ENCODE measurements at places on chromosomes 4 and X.
A peak's percentile ranks its signal among the peaks of the same experiment; 100 is the strongest.

DNA sequence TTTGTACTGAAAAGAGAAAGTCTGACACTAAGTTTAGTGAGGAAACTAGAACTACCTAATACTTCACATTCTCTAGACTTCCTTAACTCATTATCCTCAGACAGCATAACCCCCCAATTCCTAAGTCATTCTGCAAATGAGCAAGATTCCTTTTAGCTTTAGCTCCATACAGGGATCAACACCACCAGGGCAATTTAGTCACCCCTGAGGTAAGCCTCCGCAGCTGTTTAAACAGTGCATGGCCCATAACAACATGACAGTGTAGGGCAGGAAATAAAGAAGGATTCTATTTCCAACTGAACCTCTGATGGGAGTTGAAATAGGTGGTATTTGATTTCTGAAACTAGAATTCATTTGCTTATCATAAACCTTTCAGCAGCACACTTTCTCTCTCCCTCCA lies 112.8 kb upstream of the DKK2 start:
- no peak for DNase-seq

- no peak for DNase-seq
Observed at GRCh38 chrX:38279188-38279587, 48.1 kb downstream of the RPGR start.

- no peak for DNase-seq
Observed at GRCh38 chr4:30456716-30457115, 263.5 kb upstream of the PCDH7 start.

DNA sequence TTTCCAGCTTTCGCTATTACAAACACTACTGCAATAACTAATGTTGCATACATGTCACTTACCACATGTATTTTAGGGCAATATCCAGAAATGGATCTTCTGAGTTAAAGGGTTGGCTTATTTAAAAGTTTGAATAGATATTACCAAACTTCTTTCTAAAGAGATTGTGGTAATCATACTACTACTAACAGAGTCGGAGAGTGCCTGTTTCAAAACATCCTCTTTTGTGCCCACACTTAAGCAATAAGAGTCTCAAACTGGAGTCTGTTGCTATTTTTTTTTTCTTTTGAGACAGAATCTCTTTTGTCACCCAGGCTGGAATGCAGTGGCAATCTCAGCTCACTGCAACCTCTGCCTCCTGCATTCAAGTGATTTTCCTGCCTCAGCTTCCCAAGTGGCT lies 35.8 kb downstream of the FGFBP1 start:
- no peak for DNase-seq

- no peak for DNase-seq
Observed at GRCh38 chrX:66163849-66164411, at the start of gene HEPH. Gene HEPH, plus strand, starts transcription at chrX:66164247. Its CDS starts 6,324 bp downstream, at chrX:66170571.

DNA sequence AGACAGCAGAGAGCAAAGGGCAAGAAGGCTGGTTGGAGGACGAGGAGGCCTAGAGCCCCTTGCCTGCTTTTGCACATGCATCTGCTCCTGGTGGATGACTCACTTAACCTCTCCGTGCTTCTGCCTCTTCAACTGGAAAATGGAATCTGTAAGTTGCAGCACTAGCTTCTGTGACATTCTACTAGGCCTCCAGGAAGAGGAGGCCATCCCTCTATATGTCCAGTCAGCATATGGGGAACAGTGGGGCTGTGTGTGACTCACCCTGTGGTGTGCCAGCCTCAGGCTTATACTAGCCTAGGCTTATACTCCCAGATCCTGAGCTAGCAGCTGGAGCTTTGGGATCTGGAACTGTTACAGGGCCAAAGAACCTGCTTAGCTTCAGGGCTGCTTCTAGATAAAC lies 36.0 kb downstream of the RTL9 start:
- no peak for DNase-seq

- peak; percentile 85 for DNase-seq
Observed at GRCh38 chr4:184649026-184649970, at the start of the genes CASP3 and PRIMPOL. Gene CASP3, minus strand, starts transcription at chr4:184649447. Its CDS starts 10,994 bp downstream, at chr4:184638453. Gene PRIMPOL, plus strand, starts transcription at chr4:184649738. Its CDS starts 7,403 bp downstream, at chr4:184657141.

- DNase-seq: no peak
Observed at GRCh38 chr4:6939761-6940743, 30.4 kb downstream of the TBC1D14 start.

- DNase-seq: no peak
Observed at GRCh38 chr4:10075158-10075863, 41.3 kb downstream of the WDR1 start.

GRCh38 chrX:151359931-151360871 lies 36.8 kb upstream of the VMA21 start:
- no peak for DNase-seq

GRCh38 chrX:110222497-110223257 lies 95.2 kb downstream of the AMMECR1 start:
- DNase-seq: no peak

DNA sequence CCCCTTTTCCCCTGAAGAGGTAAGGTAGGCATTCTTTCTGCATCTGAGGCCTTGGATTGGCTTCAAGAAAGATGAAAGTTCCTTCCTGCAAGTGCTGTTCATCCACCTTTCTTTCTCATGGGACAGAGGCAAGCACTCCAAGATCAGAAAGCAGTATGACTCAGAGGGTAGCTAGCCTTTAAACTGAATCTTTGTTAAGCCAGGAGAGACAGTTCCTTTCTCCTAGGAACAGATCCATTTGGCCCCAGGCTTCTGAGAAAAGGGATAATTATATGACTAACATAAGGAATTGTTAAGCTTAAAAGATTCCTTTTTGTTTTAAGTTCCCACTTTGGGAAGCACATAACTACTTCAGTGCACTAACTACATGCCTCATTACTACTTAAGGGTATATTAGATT lies 192.0 kb downstream of the PPP3CA start:
- DNase-seq: no peak

- no peak for DNase-seq
Observed at GRCh38 chr4:183424109-183424744, 20.2 kb upstream of the CDKN2AIP start.

GRCh38 chr4:70110917-70111316 lies 43.1 kb upstream of the PRR27 start:
- no peak for DNase-seq

GRCh38 chr4:57091657-57092162 lies 18.5 kb downstream of the IGFBP7 start:
- DNase-seq: no peak

GRCh38 chr4:23463071-23463470 lies 426.8 kb downstream of the PPARGC1A start:
- DNase-seq: no peak

GRCh38 chr4:3376266-3376665 lies 65.5 kb upstream of the HGFAC start:
- no peak for DNase-seq

DNA sequence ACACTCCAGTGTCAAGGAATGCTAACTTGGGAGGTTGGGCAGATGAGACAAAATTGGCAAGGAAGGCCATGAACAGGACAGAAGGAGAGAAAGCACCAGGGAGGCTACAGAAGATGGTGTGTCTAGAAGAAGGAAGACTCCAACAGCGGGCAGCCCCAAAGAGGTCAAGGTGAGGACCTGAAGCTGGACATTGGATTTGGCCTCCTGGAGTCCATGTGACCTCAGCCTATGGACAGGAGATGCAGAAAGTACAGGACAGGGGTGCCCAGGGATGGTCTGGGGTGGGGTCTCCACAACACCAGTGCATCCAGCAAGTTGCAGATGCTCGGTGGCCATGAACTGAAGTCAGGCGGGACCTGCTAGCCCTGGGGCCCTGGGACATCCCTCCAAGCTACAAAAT lies 86.2 kb downstream of the JAKMIP1 start:
- DNase-seq: no peak

DNA sequence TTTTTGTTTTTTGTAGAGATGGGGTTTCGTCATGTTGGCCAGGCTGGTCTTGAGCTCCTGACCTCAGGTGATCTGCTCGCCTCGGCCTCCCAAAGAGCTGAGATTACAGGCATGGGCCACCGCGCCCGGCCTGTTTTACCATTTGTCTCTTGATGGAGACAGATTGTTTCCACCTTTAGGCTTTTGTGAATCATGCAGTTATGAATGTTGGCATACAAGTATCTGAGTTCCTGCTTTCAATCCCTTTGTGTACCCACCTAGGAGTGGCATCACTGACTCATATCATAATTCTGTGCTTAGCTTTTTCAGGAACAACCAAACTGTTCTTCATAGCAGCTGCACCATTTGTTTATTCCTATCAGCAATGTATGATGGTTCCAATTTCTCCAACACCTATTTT lies 20.2 kb upstream of the MGST2 start:
- DNase-seq: no peak

- no peak for DNase-seq
Observed at GRCh38 chr4:1509366-1509765, 103.1 kb upstream of the NKX1-1 start.

- DNase-seq: no peak
Observed at GRCh38 chrX:41105005-41105404, 19.8 kb downstream of the USP9X start.

- DNase-seq: no peak
Observed at GRCh38 chrX:41009850-41010846, 75.1 kb upstream of the USP9X start.

DNA sequence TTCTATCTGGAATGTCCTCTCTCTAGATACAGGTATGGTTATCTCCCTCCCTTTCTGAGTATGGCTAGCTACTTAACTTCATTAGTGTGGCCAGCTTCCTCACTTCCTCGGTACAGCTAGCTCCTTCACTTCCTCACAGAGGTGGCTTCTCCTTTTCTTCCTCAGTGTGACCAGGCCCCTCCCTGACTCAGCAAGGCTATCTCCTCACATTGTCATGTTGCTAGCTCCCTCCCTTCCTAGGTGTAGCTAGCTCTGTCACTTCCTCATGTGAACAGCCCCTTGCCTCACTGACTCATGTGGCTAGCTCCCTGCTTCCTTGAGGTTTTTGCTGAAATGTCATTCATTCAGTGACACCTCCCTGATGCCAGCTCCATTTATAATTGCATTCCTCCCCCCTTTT lies 67.3 kb upstream of the DDIT4L start:
- DNase-seq: no peak

- DNase-seq: no peak
Observed at GRCh38 chrX:108167211-108167872, 75.8 kb downstream of the ATG4A start.

DNA sequence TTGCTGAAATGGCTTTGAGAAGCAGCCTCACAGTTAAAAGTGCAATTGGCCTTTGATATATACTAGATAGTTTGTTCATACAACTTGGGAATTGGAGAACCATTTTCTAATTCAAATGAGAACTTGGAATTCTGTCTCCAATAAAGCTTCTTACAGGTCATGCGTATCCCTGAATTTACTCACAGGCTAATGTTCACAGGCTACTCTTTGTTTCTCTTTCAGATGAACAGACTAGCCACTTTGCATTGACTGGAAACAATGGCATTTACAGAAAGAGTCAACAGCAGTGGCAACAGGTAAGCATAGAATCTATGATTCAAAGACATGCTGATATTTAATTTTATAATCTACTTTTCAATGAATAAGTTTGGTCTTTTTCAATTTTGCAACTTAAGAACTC lies 13.5 kb downstream of the AFF1 start:
- peak; percentile 1 for DNase-seq

GRCh38 chr4:74473155-74473811 lies 28.3 kb downstream of the AREG start:
- DNase-seq: no peak

DNA sequence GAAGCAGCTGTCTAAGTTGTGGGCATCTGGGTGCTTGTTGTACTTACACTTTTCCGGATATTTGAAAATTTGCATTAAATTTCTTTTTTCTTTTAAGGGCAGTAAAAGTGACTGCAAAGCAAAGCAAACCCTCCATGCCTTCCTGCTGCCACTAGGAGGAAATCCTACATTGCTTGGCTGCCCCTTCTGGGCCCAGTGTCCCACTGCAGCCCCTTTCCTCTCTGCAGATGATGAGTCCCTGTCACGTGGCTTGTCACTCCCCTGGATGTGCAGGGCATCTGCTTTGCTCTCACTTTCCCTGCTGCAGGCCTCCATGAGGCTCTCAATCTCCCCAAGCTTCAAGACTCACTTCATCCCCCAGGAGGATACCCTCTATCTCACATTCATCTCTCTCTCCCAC lies 12.7 kb downstream of the TSR2 start:
- no peak for DNase-seq

DNA sequence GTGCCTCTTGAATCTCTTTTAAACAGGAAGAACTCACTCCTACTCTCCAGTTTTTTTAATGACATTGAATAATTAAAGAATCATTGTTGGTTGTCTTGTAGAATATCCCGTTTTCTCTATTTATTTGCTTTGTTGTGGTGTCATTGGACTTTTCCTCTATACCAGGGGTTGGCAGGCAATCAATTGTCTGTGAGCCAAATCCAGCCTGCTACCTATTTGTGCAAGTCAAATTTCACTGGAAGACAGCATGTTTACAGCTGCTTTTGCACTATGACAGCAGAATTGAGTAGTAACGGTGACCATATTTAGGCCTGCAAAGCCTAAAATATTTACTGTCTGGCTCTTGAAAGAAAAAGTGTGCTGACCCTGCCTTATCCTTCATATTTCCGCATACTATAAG lies 34.8 kb downstream of the POLA1 start:
- DNase-seq: no peak

DNA sequence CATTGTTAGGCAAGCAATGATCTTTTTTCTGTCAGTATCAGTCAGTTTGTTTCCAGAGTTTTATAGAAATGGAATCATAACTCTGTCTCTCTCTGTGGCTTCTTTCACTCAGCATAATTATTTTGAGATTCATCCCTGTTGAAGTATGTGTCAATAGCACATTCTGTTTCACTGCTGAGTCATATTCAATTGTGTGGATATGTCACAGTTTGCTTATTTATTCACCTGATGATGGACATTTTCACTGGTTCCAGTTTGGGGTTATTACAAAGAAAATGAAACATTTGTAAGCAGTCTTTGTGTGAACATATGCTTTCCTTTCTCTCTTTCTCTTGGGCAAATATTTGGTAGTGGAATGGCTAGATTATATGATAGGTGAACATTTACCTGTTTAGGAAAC lies 10.2 kb upstream of the ZNF718 start:
- DNase-seq: no peak

DNA sequence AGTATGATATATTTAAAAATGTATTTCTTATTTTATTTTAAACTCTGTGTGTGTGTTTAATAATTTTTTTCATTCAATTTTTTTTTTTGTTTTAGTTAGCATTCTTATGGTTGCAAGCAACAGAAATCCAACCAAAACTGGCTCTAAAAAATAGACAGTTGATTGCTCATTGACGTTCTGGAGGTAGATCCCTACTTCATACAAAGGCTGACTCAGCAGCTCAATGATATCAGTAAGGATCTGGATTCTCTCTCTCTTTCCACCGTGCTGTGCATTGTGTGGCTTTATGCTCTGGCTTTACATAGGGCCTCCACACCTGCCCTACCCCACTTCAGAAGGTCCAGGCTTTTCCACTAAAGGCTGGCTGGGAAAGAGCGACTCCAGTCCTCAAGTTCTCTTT lies 117.8 kb downstream of the UCHL1 start:
- no peak for DNase-seq

DNA sequence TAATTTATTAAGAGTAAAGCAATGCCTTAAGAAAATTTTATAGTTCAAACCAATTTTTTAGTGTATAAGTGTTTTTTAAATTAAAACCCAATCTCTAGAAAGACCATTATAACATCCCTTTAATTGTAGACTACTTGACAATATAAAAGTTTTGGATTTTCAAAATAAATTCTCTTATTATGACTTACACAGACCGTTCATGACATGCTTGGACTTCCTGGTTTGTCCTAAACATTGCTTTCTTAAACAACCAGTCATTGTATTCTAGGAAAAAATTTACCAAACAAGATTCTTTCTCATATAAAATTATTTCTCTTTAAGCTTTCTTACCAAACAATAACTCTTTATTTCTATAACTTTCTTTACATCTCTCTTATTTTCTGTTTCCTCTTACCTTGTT lies 49.0 kb upstream of the CXorf51A start:
- no peak for DNase-seq

GRCh38 chrX:70694339-70695122 lies 214.0 kb downstream of the TEX11 start:
- DNase-seq: no peak

GRCh38 chrX:143945171-143945570 lies 61.3 kb downstream of the UBE2NL start:
- no peak for DNase-seq
